Erythroblast (primary cell): ENCODE measurements at places on chromosomes 6 and 20.
A peak's percentile ranks its signal among the peaks of the same experiment; 100 is the strongest.

DNA sequence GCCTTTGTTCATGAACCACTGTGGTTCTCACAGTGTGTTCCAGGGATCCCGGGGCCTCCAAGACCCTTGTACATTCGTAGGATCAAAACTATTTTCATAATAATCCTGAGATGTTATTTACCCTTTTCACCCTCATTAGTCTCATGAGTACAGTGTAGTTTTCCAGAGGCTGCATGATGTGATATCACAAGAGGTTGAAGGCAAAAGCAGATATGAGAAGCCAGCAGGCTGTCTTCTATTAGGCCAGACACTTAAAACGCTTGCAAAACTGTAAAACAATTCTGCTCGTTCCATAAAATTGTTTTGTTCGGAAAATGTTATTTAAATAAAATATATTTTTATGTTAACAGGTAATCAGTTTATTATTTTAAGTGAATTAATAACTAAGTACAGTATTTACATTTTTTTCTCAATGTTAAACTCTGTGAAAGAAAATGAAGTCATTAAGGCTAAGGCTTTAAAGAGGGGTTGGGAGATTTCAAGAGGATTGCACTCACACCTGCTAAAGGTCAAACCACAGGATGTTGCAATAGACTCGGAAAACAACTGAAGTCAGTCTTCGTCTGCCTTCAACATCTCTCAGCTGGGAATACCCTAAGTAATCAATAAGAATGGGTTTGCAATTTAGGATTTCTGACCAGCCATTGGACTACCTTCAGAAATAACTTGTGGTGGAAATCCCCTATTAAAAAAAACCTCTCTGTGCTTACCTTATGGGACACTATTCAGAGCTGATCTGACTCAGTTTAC is 474.2 kb downstream of the KIF16B start:
- DNase-seq, result no peak

GRCh38 chr6:35602133-35602946 is 86.4 kb downstream of the FKBP5 start:
- no peak for DNase-seq

GRCh38 chr6:3766214-3766613 is 14.7 kb upstream of the PXDC1 start:
- no peak for DNase-seq

GRCh38 chr6:548517-548916 is 108.4 kb downstream of the HUS1B start:
- DNase-seq, result no peak

DNA sequence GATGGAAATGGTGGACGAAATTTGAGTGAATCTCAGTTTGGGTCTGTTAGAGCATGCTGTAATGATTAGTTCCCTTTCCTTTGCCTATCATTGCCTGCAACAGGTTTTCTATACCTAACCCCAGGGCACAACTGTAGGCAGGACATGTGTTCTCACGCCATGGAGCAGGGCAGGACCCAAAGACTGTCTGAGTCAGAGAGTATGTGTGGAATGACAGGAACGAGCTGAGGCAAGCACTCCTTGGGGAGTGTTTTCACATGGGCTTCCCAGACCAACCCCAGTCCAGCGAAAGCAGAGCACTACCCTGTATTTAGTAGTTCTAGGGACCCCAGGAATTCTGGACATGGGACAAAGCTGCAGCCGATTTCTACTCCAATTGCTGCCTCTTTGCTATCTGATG is 234.2 kb downstream of the HACE1 start:
- DNase-seq, result no peak

- peak; percentile 68 for DNase-seq
Measured at GRCh38 chr6:43172104-43173007, 1.3 kb downstream of the SRF start.

DNA sequence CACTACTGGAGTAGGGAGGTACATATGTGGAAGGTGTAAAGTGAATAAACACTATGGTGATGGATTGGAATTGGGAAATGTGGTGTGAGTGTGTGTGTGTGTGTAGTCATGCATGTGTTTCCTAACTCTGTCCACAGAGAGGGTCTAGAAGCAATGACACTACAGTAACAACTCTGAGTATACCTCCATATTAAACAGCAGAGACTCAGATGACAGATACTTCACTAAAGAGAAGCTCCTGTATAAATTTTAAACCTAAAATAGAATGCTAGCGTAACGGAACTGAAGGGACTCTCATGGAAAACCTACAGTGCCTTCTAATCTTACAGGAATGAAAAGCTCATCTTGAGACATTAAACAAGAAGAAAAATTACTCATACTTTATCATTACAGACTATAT is 150.5 kb downstream of the SLC16A10 start:
- no peak for DNase-seq

GRCh38 chr6:33989016-33989854 is 156.7 kb downstream of the GRM4 start:
- DNase-seq, result no peak

- no peak for DNase-seq
Measured at GRCh38 chr20:62164879-62165761, 17.7 kb upstream of the MTG2 start.
